ENCODE measurements at places on chromosomes 16 and 17. TPM values are rescaled to one million over a fixed set of nuclear protein-coding genes. Genes with fewer than 3 reads are reported as not detected.

Gene PERCC1
- total RNA-seq: not detected

Gene CCL16
- total RNA-seq: not detected

Gene PARD6A
- 6.8 TPM for total RNA-seq

Gene GPR142
- total RNA-seq: not detected

Gene TMC8
- total RNA-seq: 3.3 TPM

Gene PRR11
- total RNA-seq: 28.1 TPM

Gene KRT31
- not detected for total RNA-seq

Gene SNN
- total RNA-seq: 34.9 TPM

Gene UNC13D
- total RNA-seq: 7.2 TPM

Gene SERPINF2
- 0.52 TPM for total RNA-seq

Gene KRT20
- not detected for total RNA-seq

Gene SYT17
- total RNA-seq: 5.3 TPM

Gene DNAAF8
- 1.1 TPM for total RNA-seq

Gene CACNG3
- total RNA-seq: not detected

Gene CANT1
- total RNA-seq: 29.6 TPM

Gene GRB7
- 61.6 TPM for total RNA-seq

Gene ABCC6
- 0.81 TPM for total RNA-seq

Gene PRSS36
- 1.1 TPM for total RNA-seq

Gene FOXN1
- not detected for total RNA-seq

Gene PYDC1
- total RNA-seq: not detected

Gene C16orf96
- 0.41 TPM for total RNA-seq

Gene TMED6
- total RNA-seq: not detected

Gene MRPS23
- total RNA-seq: 65.9 TPM

Gene CCDC102A
- total RNA-seq: 10.4 TPM

Gene NOTUM
- 2.0 TPM for total RNA-seq

Gene SAP30BP
- total RNA-seq: 52.9 TPM

Gene CDH1
- total RNA-seq: 38.6 TPM

Gene HIC1
- 0.63 TPM for total RNA-seq

Gene SLC25A10
- total RNA-seq: 50.6 TPM

Gene CCL7
- not detected for total RNA-seq

Gene CD300E
- total RNA-seq: not detected

Gene SLC9A5
- total RNA-seq: 1.6 TPM
